Stimulated activated CD4-positive, alpha-beta T cell treated with anti-CD3 and anti-CD28 coated beads, TNF-alpha, amount 100 ng/mL, for 24 hours (primary cell): ENCODE measurements at places on chromosomes 13 and 19.

DNA sequence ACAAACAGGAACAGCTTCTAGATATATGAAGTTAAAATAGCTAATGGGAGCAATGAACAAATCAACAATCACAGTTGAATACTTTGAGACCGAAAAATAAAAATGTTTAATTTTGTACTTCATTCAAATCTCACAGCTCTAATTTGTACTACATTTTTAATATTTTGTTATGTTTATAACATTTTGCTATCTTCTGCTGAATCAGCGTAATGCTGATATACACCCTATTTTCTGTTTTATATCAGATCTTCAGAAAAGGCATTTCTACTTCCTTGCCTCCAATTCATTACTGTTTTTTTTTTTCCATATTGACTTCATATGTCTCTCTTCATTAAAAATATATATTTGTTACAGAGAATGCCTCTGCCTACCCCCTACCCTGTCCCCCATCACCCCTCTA, 27.9 kb upstream of the GPR183 start:
- DNase-seq: no peak

DNA sequence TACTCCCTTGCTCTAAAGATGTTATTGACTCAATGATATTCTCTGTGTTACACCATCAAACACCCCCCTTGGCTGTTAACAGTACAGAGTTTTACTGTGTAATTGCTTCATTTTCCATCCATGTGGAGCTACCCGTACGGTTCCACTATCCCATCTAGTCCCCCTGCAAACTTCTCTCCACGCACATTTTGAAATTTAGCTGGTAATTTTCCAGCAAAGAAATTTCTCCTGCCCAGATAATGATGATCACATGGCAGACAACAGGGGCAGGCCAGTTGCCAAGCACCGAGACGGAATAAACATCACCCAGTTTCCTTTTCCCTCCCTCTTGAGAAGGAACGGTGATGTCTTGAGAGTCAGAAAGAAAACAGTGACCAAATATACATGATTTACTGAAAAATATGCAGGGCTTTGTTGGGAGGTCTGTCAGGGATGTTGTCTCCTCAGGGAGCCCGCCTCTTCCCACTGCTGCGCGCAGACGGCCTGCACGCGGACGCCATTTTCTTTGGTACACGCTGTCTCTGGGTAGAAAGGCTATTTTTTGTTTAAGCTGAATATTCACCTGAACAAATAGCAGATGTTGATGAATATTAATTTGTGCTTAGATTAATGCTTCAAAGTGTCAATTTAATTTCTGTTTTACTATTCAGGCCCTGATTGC, 109.9 kb downstream of the OLFM4 start:
- no peak for DNase-seq

- DNase-seq: no peak
Measured at GRCh38 chr13:24052547-24053518, 107.7 kb upstream of the SPATA13 start.

DNA sequence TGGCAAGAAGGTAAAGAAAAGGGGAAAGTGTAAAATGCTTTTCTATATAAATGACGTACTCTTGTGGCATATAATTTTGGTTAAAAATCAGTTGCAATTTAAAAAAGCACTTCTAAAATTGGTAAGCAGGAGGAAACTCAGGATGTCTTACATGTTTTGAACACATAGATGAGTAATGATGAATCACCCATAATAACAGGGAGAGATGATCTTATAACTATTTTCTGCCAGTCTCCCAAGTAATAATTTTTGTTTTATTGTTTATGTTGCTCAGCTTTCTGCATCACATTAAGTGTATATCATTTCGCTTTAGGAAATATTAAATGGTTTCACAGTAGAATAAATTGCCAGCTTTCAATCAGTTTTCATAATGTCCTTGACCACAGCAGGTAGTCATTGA, 1430.7 kb upstream of the PCDH20 start:
- DNase-seq: no peak

- DNase-seq: no peak
Measured at GRCh38 chr13:110521946-110522345, 39.6 kb downstream of the RAB20 start.

GRCh38 chr19:39677961-39678889, 22.5 kb downstream of the LGALS16 start:
- no peak for DNase-seq

DNA sequence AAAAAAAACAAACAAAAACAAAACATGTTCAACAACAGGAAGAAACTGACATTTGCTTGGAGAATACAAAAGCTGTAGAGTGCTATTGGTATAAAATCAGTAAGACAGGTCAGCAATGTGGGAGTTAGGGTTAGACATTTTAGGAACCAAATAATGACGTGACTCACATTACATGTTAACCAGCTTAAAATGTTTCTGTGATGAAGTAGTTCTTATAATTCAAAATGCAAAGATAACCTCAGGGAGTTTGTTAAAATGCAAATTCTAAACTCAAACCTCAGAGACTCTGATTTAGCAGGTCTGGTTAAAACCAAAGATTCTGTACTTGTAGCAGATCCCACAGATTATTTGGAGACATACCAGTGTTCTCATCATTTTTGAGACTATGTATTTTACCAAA, 549.4 kb upstream of the SLITRK1 start:
- DNase-seq: no peak
